ENCODE measurements at places on chromosomes 12 and 14.

GRCh38 chr14:40847480-40847879, 759.2 kb upstream of the LRFN5 start:
- DNase-seq, result peak; percentile 29

DNA sequence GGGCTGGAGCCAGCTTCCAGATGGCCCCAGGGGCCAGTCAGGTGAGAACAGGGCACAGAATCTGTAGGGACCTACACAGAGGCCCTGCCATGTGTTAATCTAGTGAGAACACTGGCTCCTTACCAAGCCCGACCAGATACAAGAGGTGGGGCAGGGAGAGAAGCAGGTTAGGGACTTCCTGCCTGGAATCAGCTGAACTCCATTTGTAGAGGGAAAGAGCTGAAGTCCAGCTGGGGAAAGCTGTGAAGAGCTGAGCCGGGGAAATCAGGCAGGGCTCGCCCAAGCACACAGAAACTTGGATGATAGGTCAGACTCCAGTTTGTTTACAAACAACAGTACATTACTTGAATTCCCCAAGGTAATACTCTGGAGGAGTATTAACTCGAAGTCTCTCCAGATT, 46.7 kb downstream of the PTGER2 start:
- DNase-seq, result no peak

DNA sequence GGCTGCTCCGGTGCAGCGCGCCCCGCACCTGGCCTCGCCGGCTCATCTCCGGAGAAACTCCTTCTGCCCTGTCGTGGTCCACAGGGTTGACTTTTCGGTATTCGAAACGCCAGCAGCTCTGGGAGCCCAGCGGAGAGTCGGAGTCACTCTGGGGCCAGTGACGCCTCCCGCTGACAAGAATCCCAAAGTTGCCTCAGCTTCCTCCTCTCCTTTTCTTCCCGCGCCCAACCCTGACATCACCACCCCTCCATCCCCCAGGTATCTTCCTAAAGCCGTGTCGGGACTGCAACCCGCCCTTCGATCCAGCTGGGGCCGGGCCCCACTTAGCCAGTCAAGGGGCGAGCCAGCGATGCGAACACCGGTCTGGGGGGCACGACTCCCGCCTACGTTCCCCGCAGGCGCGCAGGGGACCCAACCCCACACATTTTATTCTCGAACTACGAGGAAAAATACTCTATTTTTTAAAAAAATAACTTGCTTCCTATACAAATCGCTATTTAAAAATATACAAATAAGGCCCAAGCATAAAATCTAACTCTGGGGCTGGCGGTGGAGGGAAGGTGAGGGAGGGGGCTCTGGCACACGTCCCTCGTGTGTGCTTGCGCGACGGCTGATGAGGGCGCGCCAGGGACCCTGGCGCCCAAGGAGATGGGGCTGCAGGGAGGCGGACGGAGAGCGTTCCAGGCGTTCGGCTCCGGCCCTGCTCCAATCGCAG, 2.1 kb downstream of the NKX2-8 start:
- DNase-seq, result no peak

GRCh38 chr12:132151145-132151765, 7.0 kb downstream of the NOC4L start:
- DNase-seq, result peak; percentile 10

GRCh38 chr12:49889361-49890095, 14.2 kb downstream of the FAIM2 start:
- DNase-seq, result no peak

DNA sequence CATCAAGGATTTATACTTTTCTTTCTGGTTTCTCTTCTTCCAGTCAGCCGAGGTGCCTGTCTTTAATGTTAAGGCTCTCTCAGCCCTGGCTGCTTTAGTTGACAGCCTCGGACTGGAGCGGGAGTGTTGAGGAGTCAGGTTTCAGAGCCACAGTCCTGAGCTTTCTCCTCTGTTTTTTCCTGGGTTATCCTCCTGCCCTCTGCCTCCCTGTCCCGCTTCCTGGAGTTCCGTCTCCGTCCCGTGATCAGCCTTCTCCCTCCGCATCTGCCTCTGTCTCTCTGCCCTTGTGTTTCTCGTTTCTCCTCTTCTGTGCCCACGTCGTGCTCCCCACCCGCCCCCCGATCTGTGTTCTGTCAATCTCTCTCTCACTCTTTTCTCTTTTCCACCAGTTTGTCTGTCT, 33.0 kb downstream of the IQSEC3 start:
- DNase-seq, result no peak

DNA sequence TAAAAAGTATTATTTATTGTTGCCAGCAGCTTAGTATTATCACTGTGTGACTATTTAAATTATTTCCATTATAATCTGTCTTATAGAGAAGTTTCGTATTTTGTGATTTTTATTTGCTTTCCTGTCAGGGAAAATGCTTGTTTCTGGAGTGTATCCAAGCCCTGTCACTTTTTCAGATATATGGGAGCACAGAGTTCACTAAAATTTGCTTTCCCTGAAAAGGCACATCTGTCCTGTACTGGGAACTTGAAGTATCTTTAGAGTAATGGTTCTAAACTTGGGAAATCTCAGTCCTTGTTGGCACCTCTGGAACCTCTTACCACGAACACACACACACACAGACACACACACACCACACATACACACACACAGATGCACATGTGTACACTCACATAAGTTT, 39.3 kb upstream of the SSTR1 start:
- no peak for DNase-seq

DNA sequence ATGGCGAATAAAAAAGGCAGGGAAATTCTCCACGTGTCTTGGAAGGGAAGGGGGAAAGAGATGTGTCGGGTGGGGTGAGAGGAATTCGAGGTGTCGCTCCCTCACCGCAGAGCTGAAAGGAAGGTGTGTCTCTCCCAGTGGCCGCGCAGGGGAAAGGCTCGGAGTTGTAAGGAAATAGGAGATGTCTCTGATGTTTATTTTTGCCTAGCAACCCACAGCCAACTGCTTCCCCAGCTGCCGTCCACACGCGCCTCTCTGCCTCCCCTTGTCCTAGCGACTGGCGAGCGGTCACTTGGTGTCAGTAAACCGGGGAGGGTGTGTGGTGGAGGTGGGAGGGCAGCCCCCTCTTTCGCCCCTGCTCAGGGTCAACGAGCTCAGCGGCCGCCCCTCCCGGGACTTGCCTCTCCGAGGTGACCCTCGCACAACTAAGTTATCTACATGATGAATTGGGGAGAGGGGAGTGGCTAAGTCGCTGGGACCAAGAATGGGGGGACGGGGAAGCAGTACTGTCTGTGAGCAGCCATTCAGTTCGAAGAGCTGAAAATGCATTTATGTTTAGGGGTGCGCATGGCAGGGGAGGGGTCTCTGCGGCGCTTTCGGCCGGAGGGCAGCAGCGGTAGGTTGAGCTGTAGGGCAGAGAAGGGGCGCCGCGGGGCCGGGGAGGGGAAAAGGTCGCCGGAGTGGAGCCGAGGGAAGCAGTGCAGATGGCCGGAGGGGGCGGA, 585 bp upstream of the DYRK2 start:
- peak; percentile 84 for DNase-seq

GRCh38 chr12:13538136-13538535, 341.6 kb downstream of the EMP1 start:
- DNase-seq, result no peak

DNA sequence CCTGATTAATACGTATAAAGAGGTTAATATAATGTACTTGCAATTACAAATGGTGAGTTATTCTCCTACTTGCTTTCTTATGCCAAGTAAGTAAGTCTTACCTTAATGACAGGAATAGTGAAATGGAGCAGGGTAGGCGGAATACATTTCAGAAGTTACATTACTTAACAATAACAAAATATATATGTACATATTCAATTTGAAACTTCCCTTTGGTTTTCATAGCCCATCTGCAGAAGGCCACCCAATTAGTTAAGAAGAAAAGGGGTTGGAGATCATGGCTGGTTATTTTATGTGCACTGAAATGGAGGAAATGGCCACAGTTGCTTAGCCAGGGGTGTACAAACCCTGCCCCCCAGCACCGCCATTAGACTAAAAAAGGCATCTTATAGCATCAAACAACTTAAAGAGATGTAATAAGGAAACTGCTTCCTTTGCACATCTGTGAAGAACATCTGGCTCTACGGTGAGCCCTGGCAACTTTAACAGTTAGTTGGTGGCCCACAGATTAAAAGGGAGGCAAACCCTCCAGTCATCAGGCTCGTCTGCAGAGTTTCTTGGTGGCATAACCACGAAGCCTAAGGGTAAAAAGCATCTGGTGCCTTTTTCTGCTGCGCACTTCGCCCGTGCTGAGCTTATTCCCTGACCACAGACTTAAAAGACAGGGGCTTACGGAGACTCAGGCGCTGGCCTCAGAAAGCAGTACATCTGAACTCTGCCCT, 38.8 kb upstream of the DACT1 start:
- no peak for DNase-seq

- no peak for DNase-seq
These were observed 31.1 kb upstream of the MAP1LC3B2 start for GRCh38 chr12:116528065-116528464.

GRCh38 chr12:46965880-46966279, 113.5 kb upstream of the PCED1B start:
- no peak for DNase-seq

- DNase-seq, result no peak
These were observed 422.5 kb downstream of the NRXN3 start for GRCh38 chr14:78592616-78593219.

- DNase-seq, result no peak
These were observed 159.7 kb downstream of the PAH start for GRCh38 chr12:102757154-102757881.

GRCh38 chr12:58670623-58671022, 249.7 kb downstream of the LRIG3 start:
- no peak for DNase-seq

DNA sequence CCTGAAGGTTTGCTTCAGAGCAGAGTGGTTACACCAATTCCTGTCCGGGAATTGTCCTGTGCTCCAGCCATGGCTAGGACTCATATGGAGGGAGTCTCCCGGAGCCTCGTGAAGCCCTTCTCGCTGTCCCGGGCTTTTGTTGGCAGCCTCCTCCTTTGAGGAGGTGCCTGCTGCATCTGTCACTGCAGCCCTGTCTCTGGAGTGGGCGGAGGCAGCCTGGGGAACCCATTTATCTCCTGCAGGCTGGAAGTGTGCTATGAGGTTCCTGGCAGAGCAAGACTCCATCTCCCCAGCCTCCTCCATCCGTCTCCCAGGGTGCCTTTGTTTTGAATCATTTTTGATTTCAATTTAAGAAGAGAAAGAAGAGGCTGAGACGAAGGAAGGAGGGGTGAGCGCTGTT, 355.3 kb downstream of the GLT1D1 start:
- DNase-seq, result no peak

GRCh38 chr14:24903337-24903736, 146.6 kb downstream of the STXBP6 start:
- no peak for DNase-seq

- DNase-seq, result peak; percentile 3
These were observed 30.0 kb downstream of the TESC start for GRCh38 chr12:117069101-117069797.

- no peak for DNase-seq
These were observed 40.0 kb upstream of the PCNX4 start for GRCh38 chr14:60051721-60052221.

DNA sequence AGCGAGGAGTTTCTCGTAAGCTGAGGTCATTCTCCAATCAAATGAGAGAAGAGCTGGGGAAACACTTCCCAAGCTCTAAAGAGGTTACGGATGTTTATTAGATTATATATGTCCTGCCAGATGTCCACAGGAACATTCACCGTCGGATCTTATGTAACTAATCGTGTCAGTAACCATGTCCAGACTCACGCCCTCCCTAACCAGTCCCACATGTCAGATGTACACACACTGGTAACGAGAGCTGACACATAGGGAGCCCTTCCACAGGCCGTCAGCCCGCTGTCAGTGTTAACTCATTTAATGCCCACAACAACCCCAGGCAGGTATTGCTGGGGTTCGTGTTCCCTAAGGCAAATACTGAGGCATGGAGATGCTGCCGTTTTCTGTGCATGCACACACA, 223.7 kb upstream of the RTL1 start:
- DNase-seq, result no peak

GRCh38 chr12:95830335-95831089, 28.2 kb upstream of the SNRPF start:
- no peak for DNase-seq

- DNase-seq, result peak; percentile 55
These were observed 125.4 kb downstream of the KIF26A start for GRCh38 chr14:104263675-104264358.

DNA sequence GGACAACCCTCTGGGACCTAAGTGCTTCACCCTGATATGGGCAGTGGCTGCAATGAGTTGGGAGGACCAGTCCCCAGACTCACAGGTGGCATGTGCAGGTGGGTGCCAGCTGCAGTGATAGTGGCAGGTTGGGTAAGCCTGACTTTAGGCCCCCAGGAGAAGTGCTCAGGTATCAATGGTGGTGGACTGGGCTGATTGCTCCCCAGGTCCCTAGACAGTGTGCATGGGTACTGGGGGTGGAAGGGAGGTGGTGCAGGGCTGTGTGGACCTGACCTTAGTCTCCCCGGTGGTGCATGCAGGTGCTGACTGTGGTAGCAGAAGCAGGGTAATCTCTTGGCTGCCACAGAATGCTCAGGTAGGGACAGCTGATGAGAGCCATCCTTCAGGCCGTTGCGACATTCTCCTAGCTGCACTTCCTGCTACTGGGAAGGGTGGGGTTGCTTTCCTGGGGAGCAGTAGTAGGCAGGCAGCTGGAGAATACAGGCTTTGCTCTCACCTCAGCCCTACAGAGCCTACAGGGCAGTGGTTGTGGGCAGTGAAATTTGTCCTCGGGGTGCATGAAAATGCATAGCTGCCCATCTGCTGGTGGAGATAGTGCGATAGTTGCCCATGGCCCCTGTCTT, 33.3 kb upstream of the CCND2 start:
- no peak for DNase-seq

DNA sequence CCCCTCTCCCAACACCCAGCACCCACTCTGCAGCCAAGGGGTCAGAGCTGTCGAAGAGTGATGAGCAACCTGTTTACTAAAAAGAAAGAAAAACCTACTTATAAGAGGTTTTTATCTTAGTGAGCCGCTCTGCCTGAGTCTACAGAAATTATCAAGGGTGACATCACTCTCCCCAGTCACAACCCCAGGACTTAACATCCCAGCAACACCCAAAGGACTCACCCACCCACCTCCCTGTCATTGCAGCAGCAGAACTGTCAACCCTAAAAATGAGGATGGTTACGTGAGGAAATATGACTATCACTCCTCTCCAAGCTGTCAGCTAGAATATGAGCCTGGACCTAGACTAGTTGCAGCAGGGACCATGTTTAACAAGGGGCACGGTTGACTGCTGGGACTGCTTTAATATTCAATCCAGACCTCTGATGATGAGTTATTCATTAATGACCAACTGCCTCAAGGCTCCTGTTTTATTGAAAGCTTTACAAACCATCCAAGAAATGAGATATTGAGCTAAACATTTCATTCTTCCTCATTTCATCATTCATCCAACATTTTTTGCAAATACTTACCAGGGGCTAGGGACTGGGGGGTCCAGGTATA, 53.9 kb upstream of the FICD start:
- no peak for DNase-seq

GRCh38 chr12:102685841-102686240, 205.5 kb upstream of the IGF1 start:
- no peak for DNase-seq

Measured in glutamatergic neuron (in vitro differentiated cells).